ENCODE measurements at places on chromosomes 3 and 15. TPM values are rescaled to one million over a fixed set of nuclear protein-coding genes. Genes with fewer than 3 reads are reported as not detected.

- DNase-seq = peak; percentile 86
- peak overlapping the region; percentile 40 for H3K27ac ChIP-seq
- no peaks in the 10 kb centered on the region for H3K27me3 ChIP-seq
- no peak overlapping the region for H3K4me3 ChIP-seq
- H3K4me1 ChIP-seq = peaks cover 11% of the 10 kb centered on the region
These were observed 41.2 kb downstream of the CDCP1 start for GRCh38 chr3:45104715-45105711.

GRCh38 chr3:127723011-127723567, 50.3 kb downstream of the ABTB1 start:
- H3K27me3 ChIP-seq = no peaks in the 10 kb centered on the region
- H3K27ac ChIP-seq = no peak overlapping the region
- DNase-seq = peak; percentile 25
- no peak overlapping the region for H3K4me3 ChIP-seq
- peaks cover 14% of the 10 kb centered on the region for H3K36me3 ChIP-seq
- H3K4me1 ChIP-seq = peaks cover 6% of the 10 kb centered on the region

DNA sequence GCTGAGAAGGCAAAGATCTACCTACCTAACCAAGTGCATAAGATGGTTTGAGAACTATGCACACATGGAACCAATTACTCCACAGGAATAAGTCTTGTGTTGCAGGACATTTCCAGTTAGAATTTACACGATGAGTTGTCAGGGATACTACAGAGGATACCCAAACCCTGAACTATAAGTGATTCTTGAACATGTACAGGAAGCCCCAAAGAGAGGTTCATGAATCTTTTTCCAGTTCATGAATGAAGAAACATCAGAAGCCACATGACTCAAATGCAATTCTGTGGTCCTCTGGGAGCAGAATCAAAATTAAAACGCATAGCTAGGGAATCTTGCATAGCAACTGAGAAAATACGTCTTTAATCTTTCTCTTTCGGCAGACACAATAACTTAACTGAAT, 114.1 kb upstream of the LMCD1 start:
- no peak for DNase-seq
- H3K4me3 ChIP-seq = no peak overlapping the region
- H3K27ac ChIP-seq = no peak overlapping the region
- H3K27me3 ChIP-seq = no peaks in the 10 kb centered on the region
- H3K36me3 ChIP-seq = no peaks in the 10 kb centered on the region
- no peaks in the 10 kb centered on the region for H3K4me1 ChIP-seq

GRCh38 chr3:146501752-146502151, 32.4 kb upstream of the PLSCR2 start:
- peaks cover 3% of the 10 kb centered on the region for H3K4me1 ChIP-seq
- H3K36me3 ChIP-seq = no peaks in the 10 kb centered on the region
- H3K4me3 ChIP-seq = no peak overlapping the region
- no peak overlapping the region for H3K27ac ChIP-seq
- DNase-seq = no peak

ARL6IP5 gene
- 126 TPM for total RNA-seq

Measured in IMR-90 (cell line).